Progenitor cell of endocrine pancreas (in vitro differentiated cells): ENCODE measurements at places on chromosomes 4 and X.

- no peak for DNase-seq
These were observed 19.3 kb downstream of the SCARB2 start for GRCh38 chr4:76194325-76194724.

GRCh38 chrX:104660092-104660491, 94.1 kb downstream of the IL1RAPL2 start:
- no peak for DNase-seq

DNA sequence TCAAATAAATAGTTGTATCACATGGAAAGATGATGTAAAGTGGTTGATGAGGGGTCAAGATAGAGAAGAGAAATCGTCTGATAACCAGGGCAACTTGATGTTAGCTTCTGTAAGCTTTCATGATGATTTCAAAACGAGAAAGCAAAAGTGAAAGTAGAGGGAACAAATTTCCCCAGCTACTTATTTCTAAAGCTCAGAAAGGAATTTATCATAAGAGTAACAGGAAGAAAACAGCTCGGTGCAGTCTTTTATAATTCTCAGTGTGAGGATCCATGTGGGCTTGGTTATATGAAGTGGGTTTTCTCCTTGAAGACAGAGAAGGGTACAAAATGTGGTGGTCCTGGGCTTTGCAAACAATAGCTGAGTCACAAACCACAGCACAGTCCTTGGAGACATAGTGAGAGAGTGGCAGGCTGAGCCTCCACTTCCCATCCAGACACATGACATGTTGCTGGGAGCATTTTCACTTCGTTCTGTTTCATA, 32.1 kb upstream of the GLRA2 start:
- DNase-seq: no peak

DNA sequence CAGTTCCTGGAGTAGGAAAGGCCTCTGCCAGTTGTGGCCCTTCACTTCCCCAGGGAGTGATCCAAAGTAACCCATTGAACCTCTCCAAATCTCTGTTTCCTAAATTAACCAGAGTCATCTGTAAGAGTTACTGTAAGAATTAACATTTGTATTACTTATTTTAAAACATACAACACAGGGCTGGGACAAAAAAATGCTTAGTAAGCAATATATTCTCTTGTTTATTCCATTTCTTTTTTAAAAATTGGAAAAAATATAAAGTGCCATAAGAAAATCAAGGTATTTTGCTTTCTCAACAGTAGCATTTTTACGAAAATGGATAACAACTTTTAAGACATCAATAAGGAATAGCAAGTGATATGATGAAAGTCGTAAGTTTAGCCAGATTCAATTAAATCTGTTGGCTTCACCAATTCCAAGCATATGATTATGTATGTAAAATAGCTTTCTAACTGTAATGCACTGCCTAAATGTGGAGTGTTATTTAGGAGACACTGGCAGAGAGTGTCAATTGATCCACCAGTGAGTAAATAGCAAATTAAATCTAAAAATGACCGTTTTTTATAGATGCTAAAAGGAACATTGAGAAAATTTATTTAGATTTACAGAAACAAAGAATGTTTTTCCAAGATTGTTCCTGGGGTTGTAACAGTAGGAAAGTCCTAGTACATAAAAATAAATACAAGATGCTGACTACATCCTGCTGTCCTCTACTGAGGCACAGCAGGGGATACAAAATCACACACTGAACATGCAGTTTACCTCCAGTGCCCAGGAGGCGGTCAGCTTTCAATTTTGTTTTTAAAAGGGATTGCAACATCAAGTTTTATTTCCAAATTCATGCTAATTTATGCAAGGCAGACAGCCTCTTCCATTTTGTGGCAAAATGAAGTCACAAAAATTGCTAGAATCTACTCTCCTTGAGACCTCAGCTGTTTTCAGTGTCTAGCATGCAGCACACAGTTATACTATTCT, 53.7 kb downstream of the GPM6A start:
- no peak for DNase-seq

DNA sequence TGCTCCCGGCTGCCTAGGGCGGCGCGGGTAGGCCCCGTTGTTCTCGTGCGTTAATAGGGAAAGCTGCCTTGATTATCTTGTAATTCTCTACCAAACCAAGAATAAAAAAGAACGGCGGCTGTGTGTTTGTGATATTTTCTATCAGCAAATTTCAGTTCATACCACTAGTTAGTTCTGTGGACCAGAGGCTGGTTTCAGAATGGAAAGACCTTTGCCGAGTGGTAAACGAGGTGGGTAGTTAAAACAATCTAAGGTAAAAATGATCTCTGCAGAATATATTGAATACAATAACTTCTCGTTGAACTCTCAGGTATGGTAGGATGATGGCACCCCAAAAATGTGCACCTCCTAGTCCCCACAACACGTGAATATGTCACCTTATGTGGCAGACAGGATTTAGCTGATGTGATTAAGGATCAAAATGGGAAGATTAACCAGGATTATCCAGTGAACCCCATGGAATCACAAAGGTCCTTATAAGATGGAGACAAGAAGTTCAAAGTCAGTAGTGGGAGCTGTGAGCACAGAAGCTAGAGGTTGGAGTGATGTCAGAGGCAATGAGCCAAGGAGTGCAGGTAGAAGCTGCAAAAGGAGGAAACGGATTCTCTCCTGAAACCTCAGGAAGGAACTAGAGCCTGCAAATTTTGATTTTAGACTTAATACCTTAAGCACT, 574 bp upstream of the CFAP97 start:
- no peak for DNase-seq

GRCh38 chrX:129759576-129760061, 20.1 kb upstream of the SASH3 start:
- no peak for DNase-seq

- no peak for DNase-seq
These were observed 502.1 kb upstream of the IGFBP7 start for GRCh38 chr4:57612279-57612678.

GRCh38 chrX:69313617-69314290, 148.5 kb upstream of the PJA1 start:
- DNase-seq: no peak

DNA sequence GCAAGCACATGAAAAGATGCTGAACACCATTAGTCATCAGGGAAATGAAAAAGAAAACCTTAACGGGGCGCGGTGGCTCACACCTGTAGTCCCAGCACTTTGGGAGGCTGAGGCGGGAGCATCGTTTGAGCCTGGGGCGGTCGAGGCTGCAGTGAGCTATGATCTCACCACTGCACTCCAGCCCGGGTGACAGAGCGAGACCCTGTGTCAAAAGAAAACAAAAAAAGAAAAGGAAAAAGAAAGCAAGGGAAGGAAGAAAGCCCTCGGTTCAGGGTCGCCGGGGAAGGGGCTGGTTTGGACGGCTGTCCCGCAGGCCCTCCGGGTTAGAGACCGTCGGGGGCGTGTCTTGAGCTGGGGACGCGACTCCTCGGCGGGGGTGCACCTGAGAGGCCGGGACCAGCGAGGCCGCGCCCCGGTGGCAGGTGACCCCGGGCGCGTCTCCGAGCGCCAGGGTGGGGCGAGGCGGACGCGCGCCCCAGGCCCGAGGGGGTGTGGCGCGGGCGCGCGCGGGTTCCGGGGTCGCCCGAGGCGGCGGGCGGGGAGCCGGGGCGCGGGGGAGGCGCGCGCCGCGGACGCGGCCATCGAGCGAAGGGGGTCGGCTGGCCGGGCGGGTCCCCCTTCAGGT, 478 bp upstream of the PLXNA3 start:
- peak; percentile 38 for DNase-seq

DNA sequence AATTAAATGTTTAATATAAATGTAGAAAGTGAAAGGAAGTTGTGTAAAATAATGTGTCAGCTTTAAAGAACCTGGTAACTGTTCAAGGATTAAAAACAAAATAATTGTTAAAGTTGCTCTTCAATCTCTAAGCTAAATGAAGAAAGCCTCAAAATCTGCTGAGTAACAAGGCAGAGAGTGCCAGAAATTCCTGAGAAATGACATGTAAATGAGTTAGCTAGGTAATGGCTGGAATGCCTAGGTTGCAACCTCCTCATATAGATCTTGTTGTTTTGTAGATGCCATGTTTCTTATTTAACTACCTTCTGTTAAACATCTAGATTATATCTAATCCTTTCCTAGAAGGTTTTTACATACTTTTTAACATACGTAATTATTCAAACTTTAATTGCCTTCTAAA, 763.6 kb upstream of the AGA start:
- DNase-seq: no peak

GRCh38 chr4:168593399-168593798, 96.5 kb downstream of the PALLD start:
- DNase-seq: no peak

- no peak for DNase-seq
These were observed 44.8 kb downstream of the MSN start for GRCh38 chrX:65712005-65712806.
